ENCODE measurements at places on chromosomes 6 and 20.

DNA sequence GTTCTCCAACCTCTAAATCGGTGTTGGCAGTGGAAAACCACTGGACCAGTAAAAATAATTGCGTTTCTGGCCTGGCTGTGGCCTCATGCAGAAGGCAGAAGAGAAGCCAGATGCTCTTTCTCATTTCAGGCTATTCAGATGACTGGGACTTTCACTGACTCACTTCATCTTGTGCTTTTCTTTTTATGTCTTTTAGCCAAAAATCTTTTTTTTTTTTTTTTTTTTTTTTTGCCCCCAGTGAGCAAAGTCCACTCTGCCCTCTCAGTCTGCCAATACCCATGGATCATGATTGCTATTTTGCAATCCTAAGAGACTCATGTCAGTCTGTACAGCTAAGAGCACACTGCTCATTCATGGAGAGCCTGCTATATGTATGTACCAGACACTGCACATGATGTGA, 962.5 kb downstream of the KIF16B start:
- no peak for DNase-seq

GRCh38 chr6:21587179-21587960, 6.2 kb upstream of the SOX4 start:
- peak; percentile 96 for DNase-seq

- DNase-seq = no peak
Observed at GRCh38 chr6:63572747-63573075, 431 bp downstream of the LOC128125822 start.

DNA sequence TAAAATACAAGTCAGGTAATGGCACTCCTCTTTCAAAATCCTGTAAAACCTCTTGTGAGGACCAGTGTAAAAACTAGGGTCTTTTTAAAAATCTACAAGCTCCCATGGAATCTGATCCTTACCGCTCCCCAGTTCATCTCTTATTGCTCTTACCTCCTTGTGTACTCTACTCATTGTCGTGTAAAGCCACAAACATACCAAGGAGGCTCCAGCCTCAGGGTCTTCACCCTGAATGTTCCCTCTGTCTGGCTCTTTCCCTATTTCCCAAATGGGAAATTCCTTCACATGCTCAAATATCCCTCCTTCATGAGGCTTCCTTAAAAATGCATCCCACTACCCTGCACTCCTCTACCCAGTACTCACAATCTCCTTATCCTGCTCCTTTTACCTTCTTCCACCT, 67.1 kb downstream of the TASP1 start:
- DNase-seq = no peak

GRCh38 chr6:1970151-1970561, 275.2 kb downstream of the GMDS start:
- DNase-seq = no peak

GRCh38 chr6:116057766-116058165, 2.9 kb downstream of the FRK start:
- DNase-seq = no peak

GRCh38 chr20:16407251-16408067, 165.8 kb downstream of the KIF16B start:
- DNase-seq = no peak

GRCh38 chr6:27986928-27987725, 30.1 kb downstream of the OR2B6 start:
- DNase-seq = no peak

- peak; percentile 70 for DNase-seq
Observed at GRCh38 chr6:100116411-100117194, 122.6 kb upstream of the MCHR2 start.

GRCh38 chr6:14172562-14172961, 55.0 kb downstream of the CD83 start:
- DNase-seq = no peak

GRCh38 chr6:112041535-112041934, 12.4 kb upstream of the CCN6 start:
- DNase-seq = no peak

DNA sequence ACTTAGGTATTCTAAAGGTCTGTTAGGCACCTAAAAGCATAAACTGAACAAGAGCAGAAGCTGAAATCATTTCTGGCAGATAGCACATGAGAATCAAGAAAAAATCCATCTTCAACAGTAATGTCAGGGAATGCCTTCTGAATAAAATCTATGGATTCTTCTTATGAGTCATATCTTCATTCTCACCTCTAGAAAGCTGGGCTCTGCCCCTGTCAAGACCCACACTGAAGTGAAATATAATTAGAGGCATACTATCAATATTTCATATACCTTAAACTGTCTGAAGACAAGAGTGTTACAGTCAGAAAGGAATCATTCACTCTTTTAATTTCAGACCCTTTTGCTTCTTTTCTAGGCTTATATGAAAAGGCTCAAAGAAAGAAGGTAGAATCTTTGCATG, 485.8 kb upstream of the PTCHD4 start:
- no peak for DNase-seq

Measured in NCI-H1105 treated with DMSO at 0.1 percent for 48 hours (cell line).